ENCODE measurements at places on chromosomes 3 and 15. TPM values are rescaled to one million over a fixed set of nuclear protein-coding genes. Genes with fewer than 3 reads are reported as not detected.
A peak's percentile ranks its signal among the peaks of the same experiment; 100 is the strongest.

OXNAD1 gene
- 21.3 TPM for total RNA-seq

DNA sequence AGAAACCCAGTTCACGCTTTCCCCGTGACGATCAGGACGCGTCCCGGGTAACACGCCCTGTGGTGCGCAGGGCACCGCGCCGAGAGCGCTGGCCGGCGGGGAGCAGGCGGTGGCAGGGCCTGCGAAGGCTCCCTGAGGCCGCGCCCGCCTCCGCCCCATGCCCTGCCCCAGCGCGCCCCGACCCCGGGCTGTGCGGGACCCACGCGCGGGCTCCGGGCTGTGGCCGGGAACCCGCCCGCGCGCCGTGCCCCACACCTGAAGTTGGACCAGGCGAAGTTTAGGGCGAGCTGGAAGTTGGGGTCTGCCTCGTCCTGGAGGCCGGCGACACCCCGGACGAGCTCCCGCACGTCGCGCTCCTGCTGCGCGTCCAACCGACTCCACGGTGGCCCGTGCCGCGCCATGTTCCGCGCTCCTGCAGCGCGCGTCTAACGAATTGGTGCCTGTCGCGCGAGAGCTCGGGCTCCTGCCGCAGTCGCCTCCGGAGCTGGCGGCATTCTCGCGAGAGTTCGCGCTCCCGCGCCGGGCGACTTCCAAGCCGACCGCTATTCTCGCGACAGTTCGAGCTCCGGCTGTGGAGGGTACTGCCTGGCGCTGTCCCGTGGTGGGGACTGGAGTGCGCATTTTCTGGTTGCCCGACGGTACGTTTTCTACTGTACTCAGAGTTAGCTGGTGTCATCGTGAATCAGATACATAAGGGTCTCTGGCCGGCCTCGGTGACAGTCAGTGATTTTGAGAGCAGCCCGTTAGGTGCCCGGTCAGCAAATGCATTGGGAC, at the start of gene TUBGCP5:
Gene TUBGCP5, minus strand, starts transcription at position 427 of the 774 bp plus-strand sequence. Its CDS starts 26 bp downstream, at position 401.
- DNase-seq: peak; percentile 82

- no peak for DNase-seq
Measured at GRCh38 chr3:193407688-193408087, 29.1 kb upstream of the ATP13A5 start.

DNA sequence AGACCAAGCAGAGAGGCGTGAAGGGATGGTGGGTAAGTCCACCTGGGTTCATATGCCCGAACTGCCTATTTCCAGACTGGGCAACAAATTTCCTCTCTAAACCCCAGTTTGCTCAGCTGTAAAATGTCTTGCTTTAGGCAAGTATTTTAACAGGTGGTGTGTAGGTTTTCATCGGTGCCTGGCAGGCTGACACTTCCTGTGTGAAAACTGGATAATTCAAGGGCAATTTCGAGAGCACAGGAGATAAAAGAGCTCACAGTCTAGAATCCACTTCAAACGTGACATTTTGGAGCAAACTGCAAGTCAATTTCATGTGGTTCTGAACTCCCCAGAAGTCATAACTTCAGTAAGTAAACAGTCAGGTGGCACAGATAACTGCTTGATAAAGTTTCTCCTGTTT, 112.2 kb downstream of the OXNAD1 start:
- no peak for DNase-seq

GRCh38 chr3:195182470-195182795, 88.5 kb downstream of the XXYLT1 start:
- DNase-seq: no peak

ARHGAP31 gene
- total RNA-seq: 35.4 TPM

DNA sequence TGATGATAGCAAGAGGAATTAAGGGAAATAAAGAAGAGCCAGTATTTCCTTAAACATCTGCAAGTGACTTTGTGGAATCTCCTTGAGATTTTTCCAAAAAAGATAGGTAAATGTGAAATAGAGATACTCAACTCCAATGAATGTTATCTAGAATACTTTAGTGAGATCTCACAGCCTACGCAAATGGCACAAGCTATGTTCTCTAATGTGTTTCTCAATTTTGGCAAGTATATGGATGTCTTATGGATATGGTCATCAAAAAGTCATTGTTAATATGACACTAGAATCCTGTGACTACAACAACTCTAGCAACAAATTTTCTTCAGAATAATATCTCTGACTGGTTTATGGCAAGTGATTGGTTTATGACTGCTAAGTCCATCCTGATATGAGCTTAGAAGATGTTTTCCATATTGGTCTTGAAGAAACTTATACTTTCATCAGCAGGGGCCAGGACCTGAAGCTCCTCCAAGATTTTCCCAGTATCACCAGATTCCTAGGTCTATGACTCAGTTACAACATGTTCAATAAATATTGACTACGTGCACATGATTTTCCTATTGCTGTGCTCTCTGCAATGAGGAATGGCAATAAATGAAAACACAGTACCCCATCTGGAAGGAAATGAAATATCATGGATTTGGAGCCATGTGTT, 170.9 kb upstream of the THBS1 start:
- no peak for DNase-seq

- no peak for DNase-seq
Measured at GRCh38 chr15:27690290-27690689, 408.8 kb downstream of the OCA2 start.

CTXN2 gene
- not detected for total RNA-seq

ZIC4 gene
- not detected for total RNA-seq

DNA sequence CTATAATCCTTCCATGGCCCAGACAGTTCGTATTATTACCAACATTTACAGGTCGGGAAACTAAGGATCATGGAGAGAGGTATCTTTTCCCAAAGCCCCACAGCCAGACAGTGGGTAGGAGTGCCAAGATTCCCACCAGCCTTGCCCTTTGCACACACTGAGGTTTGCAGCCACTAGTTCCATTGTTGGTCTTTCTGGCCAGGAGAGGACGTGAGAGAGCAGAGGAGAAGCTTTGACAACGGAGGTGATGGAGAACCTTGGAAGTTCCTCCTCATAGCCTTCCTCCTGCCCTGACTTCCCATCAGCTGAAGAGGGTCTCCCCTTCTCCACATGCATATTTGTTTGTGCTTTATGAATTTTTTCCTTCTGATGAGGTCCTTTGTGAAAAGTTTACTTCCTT, 50.5 kb upstream of the PLCL2 start:
- no peak for DNase-seq

DNA sequence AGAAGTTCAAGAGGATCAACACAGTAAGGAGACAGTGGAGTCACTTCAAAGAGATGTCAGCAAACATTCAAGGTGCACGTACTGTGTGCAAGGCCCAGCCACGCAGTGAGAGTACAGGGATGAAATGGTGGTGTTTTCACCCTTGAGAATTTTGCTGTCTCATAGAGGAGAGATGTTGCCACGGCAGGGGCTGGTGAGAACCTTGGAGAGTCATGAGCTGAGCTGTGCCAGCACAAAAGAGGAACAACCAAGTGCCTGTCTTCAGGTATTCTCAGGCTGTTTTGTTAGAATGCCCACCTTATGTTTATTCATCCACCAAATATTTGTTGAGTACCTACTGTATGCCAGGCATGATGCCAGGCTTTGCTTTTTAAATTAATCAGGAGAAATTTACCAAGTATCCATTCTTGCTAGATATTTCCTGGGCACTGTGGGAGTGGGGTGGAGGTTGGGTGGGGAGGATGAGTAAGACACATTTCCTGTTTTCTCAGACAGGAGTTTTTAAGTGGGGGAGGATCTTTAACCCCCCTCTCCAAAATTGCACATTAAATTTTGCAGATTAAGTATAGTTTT, 72.6 kb downstream of the SLC6A11 start:
- DNase-seq: no peak

- no peak for DNase-seq
Measured at GRCh38 chr3:82707035-82707434, 945.6 kb upstream of the GBE1 start.

Data from omental fat pad (tissue), 4 donors.